Kidney tubule cell (primary cell): ENCODE measurements at places on chromosomes 16 and 17.

DNA sequence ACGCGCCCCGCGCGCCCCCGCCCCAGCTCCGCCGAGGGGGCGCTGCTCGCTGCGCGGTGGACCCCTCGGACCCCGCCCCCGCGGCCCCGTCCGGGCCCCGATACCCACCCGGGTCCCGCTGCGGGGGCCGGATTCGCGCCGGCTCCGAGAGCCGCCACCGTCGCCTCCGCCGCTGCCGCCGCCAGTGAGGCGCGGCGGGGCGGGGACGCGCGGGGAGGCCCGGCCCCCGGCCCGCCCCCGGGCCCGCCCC lies at the start of gene TBC1D16:
TBC1D16 (minus strand) TSS at position 186 of the 250 bp plus-strand sequence. CDS start 22,325 bp downstream, outside the sequence.
- DNase-seq = no peak

- peak; percentile 31 for DNase-seq
Measured at GRCh38 chr17:59825533-59826322, 67.0 kb downstream of the TUBD1 start.

GRCh38 chr16:51151435-51151960 lies 428 bp upstream of the SALL1 start:
- DNase-seq = peak; percentile 91

- no peak for DNase-seq
Measured at GRCh38 chr17:5513628-5514027, 27.3 kb downstream of the MIS12 start.

- peak; percentile 71 for DNase-seq
Measured at GRCh38 chr16:69123910-69124309, 8.5 kb downstream of the CHTF8 start.

DNA sequence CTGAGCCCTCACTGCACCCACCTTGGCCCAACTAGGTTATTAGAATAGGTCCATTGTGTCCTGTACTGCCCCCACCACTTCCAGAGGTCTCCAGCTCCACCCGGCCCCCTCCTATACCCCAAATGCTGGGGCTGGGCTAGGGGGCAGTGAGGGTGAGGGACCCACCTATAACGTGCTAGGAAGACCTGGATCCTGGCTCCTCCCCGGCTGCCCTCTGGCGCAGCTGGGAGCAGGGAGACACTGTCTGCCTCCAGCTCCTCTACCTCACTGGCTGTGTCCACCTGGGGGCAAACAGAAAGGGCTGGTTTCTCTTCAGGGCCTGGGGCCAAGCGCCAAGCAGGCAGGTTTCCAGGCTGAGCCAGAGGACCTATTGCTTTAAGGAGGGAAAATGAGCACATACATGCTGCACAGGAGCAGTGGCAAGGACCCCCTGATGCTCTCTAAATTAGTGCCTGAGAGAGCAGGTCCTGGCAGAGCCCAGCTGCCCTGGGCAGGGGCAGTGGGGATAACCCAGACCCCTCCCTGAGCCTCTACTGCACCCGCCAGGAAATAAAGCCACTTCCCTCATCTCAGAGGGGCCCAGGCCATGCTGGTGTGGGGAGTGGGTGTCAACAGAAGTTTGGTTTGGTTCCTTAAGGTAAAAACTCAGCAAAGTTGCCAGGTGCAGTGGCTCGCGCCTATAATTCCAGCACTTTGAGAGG lies 12.2 kb downstream of the TSPOAP1 start:
- DNase-seq = no peak

GRCh38 chr17:63407741-63408330 lies 38.3 kb downstream of the CYB561 start:
- no peak for DNase-seq

- DNase-seq = peak; percentile 75
Measured at GRCh38 chr17:27602721-27603420, 28.1 kb upstream of the LGALS9 start.

DNA sequence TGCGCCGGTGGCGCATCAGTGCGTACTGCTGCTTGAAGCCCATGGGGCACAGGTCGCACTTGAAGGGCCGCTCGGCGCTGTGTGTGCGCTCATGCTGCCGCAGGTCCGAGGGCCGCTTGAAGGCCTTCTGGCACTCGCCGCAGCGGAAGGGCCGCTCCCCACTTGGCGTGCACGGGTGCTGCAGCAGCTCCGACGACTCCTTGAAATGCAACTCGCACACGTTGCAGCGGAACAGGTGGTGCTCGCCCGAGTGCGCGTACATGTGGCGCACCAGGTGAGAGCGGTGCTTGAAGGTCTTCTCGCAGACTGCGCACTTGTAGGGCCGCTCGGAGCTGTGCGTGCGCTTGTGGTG lies 3.3 kb downstream of the ZNF319 start:
- no peak for DNase-seq

DNA sequence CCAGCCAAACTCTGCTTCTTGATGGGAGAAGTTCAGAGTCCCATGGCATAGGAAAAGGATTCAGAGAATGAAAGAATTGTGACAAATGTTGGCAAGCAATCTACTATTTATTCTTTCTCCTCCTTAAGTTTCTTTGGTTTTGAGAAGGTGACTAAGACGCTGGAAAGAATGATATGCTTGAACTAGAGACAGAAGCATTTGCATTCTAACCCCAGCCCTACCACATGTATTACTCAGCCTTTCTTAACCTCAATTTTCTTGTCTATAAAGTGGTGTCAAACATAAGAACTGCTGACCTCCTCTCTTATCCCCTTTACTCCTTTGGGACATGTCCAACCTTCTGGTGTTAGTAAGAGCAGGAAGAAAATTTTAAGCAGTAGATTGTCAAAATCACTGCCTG lies 124.7 kb downstream of the HS3ST2 start:
- DNase-seq = no peak

DNA sequence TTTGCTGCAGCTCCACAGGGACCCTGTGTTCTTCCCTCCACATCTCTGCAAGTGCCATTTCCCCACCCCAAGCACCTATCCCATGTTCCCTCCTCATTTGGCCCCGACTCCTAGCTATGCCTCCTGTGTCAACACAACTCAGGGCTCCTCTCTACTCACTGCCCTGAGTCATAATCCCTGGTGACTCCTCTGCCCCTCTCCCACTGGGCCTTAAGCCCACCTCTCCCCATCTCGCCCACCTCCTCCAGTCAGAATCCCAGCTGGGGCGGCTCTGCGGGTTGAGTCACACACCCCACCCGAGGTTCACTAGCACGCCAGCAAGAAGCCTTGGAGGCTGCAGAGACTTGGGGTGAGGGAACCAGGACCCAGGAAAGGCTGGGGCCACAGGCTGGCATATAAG lies 346.2 kb downstream of the FOXL1 start:
- DNase-seq = peak; percentile 6

GRCh38 chr16:3223913-3224515 lies 10.9 kb downstream of the ZNF200 start:
- no peak for DNase-seq

DNA sequence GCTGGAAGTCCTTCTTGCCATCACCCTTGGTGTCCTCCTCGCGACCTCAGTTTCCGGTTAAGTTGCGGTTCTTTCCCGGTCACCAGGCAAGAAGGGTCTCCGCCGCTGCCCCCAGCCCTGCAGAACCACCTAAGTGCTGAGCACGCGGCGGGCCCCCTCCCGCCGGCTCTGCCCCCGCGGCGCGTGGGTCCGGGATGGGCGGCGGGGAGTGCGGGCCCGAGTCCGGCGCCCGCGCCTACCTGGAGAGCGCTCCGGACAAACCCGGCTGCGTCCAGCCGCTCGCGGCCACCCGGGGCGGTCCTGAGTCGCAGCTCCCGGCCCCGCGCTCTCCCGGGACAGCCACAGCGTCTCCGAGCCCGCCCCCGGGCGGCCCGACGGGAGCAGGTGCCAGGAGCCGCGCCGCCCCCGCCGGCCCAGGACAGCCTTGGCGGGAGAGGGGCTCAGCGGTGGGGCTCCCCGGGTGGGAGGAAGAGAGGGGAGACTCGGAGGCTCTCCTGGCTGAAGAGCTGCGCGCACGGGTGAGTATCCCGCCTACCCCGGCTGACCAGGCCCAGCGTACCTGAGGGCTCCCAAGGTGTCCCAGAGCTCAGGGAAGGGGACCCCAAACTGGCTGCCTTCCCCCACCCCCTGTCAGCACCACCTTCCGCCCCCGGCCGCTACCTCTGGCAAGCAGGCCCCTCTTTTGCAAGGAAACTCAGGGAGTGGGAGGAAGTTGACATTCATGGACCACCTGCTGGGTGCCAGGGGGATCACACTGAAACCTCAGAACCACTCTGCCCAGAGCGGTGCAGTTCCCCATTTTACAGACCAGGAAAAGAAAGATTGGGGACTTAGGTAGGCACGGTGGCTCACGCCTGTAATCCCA lies 22.2 kb upstream of the C17orf113 start:
- DNase-seq = no peak

DNA sequence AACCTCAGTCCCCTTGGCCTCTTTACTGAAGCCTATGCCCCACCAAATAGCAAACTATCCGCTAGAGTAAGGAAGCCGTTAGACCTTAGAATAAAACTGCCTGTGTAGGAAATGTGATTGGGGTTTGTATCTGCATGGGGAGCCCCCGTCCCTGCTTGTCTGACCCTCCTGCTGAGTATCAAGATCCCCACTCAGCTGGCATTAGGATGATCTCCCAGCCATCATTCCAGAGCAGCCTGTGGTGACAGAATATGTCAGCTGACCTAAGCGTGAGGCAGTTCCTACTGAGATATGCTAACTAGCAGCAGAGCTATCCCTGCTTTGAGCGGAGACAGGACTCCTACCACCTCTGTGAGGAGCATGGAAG lies 645 bp upstream of the GFOD2 start:
- DNase-seq = peak; percentile 54

DNA sequence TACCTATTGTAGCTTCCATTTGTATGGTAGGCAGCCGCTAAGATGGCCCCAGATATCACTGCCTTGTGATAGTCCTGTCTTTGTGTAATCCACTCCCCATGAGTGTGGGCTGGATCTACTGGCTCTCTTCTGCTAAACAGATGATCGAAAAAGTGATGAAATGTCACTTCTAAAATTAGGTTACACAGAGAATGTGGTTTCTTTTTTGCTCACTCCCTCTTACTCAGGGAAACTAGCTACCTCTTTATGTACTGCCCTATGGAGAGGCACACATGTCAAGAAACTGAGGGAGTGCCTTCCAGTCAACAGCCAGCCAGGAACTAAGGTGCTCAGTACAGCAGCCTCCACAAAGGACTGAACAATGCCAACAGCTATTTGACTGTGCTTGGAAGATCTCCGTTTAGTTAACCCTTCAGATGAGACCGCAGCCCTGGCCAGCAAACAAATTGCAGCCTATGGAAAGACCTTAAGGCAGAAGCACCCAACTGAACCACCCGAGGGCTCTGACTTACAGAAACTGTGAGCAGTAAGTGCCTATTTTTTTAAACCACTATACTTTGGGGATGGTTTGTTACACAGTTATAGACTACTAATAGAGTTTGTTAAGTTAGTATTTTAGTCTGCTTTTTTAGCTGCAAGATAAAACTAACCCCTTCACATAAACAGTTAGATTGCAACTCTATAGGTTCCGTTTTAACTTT lies 113.2 kb upstream of the MAF start:
- DNase-seq = no peak

DNA sequence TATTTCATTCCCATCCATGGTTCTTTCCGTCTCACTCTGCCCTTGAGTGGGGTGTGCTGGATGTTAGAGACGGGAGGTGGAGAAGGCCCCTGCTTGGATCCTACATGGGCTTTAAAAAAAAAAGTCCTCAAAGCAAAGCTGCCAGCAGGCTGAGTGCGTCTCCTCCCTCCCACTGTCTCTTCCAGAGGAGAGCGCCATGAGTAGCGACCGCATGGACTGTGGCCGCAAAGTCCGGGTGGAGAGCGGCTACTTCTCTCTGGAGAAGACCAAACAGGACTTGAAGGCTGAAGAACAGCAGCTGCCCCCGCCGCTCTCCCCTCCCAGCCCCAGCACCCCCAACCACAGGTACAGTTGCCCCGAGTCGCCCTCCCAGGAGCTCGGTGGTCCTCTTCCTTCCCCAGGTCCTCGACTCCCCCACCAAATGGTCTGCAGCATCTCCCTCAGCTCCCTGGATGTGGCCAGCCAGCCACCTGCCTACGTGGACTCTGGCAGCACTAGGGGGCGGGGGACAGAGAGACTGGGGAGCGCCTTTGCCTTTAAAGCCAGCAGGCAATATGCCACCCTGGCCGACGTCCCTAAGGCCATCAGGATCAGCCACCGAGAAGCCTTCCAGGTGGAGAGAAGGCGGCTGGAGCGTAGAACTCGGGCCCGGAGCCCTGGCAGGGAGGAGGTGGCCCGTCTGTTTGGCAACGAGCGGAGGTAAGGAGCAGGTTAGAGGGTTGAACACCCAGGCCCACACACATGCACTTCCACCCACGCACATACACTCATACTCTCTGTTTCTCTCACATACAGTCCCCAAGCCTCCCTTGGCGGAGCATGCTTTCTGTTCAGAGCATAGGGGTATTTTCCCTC lies 68.2 kb downstream of the PLD6 start:
- no peak for DNase-seq
